ENCODE measurements at places on chromosomes 3 and 15.

- DNase-seq = peak; percentile 12
Observed at GRCh38 chr3:81277853-81278252, 483.6 kb downstream of the GBE1 start.

GRCh38 chr3:193962986-193963685, 172.8 kb upstream of the HES1 start:
- DNase-seq = no peak

DNA sequence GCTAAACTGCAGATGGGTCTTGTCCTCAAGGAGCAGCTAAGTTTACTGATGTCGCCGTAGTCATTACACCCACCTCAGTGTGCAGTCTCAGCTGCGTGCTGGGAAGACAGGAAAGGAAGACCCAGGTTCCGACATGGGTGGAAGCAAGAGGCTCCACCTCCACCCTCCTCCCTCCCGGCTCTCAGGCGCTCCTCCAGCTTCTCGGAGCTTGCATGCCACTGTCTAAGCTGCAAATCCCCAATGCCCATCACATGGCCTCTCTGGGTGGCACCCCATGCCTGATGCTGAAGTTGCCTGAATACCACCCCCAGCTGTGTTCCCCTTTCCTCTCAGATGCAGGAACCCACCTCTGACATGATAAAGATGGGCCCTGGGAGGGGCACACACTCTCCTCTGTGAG, 58.5 kb downstream of the MGLL start:
- DNase-seq = no peak

- no peak for DNase-seq
Observed at GRCh38 chr3:41362638-41363559, 163.6 kb downstream of the CTNNB1 start.

DNA sequence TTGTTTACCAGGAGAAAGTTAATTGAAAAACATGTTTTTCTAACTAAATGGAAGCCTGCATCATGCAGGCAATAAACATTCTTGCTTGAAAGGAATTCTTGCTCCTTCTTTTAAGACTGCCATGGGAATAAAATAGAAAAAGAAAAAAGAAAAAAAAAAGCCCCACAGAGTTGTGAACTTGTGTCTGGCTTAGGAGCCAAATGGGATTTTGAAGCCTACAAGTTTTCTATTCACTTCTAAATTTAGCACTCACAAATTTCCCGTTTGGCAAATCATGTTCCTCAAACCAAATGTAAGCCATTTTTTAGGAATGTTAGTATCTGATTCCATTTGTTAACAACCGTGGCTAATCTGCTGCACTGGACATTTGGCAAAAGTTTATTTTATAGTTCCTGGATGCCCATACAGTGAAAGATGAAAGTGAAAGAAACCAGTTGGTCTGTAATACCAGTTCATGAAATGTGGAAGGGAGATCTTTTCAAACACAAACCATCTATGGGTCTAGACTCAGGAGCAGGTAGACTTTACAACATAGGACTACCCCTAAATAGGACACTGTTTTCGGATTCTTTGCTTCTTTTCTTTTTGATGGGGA, 133.8 kb upstream of the GMNC start:
- no peak for DNase-seq

DNA sequence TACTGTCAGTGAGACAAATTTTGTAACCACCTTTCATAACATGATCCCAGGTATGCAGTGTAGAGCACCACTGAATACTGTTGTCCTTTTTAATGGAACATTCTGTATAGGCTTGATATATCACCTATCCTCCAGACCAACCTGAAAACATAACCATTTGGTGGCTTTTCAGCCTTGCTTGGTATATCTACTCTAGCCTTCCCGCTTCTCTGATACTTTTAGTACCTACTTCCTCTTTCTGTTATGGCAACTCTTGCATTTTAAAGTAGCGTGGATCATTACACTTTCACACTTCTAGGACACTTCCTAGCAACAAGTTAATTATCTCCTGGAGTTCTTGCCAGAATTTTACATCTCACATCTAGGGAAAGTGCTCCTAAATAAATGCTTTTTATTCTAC, 226.6 kb upstream of the ROBO1 start:
- no peak for DNase-seq

DNA sequence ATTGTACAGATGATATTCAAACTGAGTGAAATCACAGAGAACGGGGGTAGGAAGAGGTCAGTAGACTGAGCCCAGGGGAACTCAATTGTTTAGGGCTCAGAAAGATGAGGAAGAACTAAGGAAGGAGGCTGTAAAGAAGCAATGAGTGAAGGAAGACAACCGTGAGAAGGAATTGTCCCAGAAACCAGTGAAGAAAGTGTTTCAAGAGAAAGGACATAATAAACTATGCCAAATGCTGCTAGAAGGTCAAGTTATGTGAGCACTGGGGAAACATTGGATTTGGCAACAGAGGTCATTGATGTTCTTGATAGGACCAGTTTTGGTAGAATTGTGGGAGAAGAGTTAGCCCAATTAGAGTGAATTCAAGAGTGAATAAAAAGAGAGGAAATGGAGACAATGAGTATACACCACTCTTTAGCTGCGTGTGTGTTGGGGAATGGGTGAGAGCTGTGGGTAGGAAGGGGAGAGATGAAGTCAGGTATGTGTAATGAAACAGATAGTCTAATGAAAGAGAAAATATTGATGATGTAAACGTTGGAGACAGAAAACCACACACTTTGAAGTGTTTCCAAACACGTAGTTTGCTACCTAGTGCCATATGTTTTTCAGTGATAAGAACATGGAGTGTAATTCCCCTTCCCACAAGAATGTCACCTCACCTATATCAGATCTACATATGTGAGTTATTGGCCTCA, 42.5 kb upstream of the MME start:
- DNase-seq = no peak

- no peak for DNase-seq
Observed at GRCh38 chr3:117553461-117553860, 843.9 kb downstream of the TUSC7 start.

GRCh38 chr3:168251371-168251770, 155.6 kb upstream of the GOLIM4 start:
- no peak for DNase-seq

DNA sequence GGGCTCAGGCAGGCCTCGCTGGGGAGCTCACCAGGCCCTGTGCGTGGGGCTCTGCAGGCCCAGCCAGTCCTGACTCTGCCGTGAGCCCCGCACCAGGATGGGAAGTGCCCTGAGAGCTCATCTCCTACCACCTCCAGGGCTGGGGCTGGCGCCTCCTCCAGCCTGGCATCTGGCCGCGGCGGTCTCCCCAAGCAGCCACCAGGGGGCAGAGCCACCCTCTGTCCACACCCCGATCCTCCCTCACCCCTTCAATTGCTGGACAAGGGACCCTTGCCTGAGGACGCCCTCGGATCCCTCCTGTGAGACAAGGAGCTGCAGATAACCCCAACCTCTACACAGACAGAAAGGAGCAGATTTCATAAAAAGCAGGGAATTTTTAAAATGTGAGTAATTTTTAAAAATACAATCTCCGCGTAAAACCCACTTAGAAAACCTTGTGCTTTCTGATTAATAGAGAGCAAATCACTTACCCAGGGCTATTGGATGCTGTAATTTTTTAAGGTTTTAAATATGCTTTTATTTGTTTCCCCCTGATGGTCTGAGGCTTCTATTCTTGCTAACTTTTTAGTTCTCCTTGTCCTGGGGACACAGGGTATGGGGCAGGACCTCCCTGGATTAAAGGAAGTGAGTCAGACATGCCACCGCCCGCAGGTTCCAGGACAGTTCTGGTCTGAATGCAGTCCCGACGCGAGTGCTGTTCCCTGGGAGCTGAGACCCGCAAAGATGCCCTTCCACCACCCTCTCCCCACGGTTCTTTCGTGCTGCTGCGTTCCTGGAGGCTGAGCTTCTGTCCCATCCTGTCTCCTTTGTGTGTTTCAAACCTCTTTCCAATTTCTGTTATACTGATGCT, 52.3 kb upstream of the CHRNA7 start:
- no peak for DNase-seq

GRCh38 chr15:69096626-69097025, 63.8 kb upstream of the GLCE start:
- DNase-seq = no peak

DNA sequence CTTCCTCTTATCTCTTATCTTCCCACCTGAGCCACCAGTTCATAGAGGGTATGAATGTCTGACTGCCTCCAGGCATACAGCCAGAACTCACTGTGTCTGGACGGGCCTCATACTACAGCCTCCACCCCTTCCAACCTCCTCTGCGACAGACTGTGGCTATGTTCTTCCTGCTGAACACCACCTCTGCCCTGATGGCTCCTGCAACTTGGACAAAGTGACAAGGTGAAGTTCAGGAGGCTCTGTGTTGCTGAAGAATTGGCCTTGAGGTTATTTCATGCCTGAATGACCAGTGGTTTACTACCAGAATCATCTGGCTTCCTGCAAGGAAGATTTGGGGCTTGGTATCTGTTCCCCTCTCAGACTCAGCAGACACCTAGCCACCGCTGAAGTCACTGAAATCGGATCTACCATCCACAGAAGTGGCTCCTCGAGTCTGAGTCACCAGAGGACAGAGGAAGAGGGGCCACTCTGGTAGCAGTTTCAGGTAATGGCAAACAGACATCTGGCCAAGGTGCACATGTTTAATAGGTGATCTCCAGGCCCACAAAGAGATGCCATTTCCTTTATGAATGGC, 14.2 kb upstream of the ULK3 start:
- DNase-seq = no peak

GRCh38 chr3:134600685-134601463, 49.9 kb downstream of the KY start:
- no peak for DNase-seq

All from AG04449 (cell line).